ENCODE measurements at places on chromosomes 16 and 17.

- no peak for DNase-seq
Observed at GRCh38 chr17:9862949-9863348, 37.2 kb downstream of the GLP2R start.

GRCh38 chr17:32490101-32490482 is 3.3 kb downstream of the CDK5R1 start:
- DNase-seq, result no peak

- no peak for DNase-seq
Observed at GRCh38 chr16:47634727-47635126, 173.6 kb downstream of the PHKB start.

GRCh38 chr16:51055434-51055833 is 95.6 kb downstream of the SALL1 start:
- no peak for DNase-seq

DNA sequence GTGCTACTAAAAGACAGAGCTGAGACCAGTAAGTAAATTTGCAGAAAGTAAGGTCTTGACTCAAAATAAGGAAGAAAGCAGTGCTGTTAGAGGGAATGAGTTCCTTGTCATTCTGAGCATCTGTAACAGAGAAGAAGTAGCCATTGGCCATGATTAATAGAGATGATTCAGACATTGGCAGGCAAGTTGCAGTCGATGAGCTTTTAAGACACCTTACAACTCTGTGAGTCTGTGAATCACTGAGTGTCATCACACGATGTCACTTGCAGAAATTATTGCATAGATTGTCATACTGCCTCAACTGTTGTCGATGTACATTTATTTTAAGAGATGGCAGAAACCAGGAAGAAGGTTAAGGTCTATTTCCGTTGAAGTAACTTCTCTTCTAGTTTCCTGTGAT is 201.1 kb upstream of the CDH13 start:
- no peak for DNase-seq

GRCh38 chr17:31486351-31487062 is 95.0 kb downstream of the RAB11FIP4 start:
- DNase-seq, result no peak

GRCh38 chr16:80883159-80883642 is 78.8 kb upstream of the CDYL2 start:
- no peak for DNase-seq

- no peak for DNase-seq
Observed at GRCh38 chr16:74232806-74233465, 63.7 kb upstream of the PSMD7 start.

DNA sequence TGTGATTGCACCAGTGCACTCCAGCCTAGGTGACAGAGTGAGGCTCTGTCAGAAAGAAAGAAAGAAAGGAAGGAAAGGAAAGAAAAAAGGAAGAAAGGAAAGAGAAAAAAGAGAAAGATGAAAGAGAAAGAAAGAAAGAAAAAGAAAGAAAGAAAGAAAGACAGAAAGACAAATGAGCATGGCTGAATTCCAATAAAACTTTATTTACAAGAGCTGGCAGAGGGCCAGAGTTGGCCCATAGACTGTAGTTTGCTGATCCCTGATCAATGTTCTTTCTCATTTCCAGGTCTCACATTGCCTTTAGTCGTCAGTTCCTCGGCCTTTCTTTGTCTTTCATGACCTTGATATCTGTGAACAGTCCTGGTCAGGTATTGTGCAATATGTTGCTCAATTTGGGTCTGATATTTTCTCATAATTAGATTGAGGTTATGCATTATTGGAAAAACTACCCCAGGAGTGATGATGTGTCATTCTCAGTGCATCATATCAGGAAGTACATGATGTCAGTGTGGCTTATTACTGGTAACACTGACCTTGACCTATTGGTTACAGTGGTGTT is 68.5 kb upstream of the MED9 start:
- no peak for DNase-seq

GRCh38 chr17:58270476-58271215 is 10.1 kb downstream of the MPO start:
- peak; percentile 44 for DNase-seq

DNA sequence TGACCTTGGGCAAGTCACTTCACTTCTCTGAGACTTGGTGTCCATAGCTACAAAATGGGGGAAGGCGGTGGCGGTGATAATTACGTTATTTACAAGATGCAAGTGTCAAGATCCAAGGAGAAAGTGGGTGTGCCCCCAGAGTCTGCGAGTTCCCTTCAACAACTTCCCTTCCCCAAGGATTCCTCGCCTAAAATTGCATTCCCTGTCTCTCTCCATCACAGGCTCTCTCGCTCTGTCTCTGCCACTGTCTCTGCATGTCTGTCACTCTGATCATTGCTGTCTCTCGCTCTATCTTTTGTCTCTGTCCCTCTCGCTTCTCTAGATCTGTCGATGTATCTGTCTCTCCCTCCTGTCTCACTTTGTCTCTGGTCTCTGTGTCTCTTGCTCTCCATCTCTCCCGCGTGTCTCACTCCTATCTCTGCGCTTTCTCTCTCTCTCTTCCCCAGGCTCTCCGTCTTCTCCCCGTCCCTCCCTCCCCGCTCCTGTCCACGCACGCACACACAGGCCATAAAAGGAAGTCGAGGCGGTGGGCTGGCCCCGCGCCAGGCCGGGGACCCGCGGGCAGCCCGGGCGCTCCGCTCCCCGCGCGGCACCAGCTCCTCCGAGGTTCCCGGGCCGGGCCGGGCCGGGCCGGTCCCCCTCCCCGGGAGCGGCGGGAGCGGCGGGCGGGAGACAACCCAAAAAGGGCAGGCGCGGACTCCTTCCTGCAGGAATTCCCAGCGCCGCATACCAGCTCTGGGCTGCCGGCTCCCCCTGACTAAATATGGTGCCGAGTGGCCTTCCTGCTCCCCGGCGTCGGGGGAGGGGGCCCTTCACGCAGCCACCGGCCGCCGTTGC is 1.1 kb upstream of the MYH11 start:
- no peak for DNase-seq

- no peak for DNase-seq
Observed at GRCh38 chr17:75340631-75341030, 51.4 kb upstream of the SLC25A19 start.

All from activated CD8-positive, alpha-beta memory T cell treated with anti-CD3 and anti-CD28 coated beads, Interleukin-2, amount 50 U/mL, for 48 hours (primary cell).